NCI-H524 treated with DMSO at 0.1 percent for 48 hours (cell line): ENCODE measurements at places on chromosomes 12 and 14.

- DNase-seq: no peak
Observed at GRCh38 chr12:57095440-57095839, 6.5 kb downstream of the NAB2 start.

- DNase-seq: no peak
Observed at GRCh38 chr12:52993558-52993869, 12.7 kb upstream of the EIF4B start.

GRCh38 chr12:50787618-50788017, 23.7 kb downstream of the ATF1 start:
- DNase-seq: no peak

GRCh38 chr12:107091381-107091780, 2.0 kb downstream of the CRY1 start:
- DNase-seq: no peak

- no peak for DNase-seq
Observed at GRCh38 chr12:100688451-100688864, 106.1 kb upstream of the ANO4 start.

- peak; percentile 83 for DNase-seq
Observed at GRCh38 chr12:108390495-108391203, 51.5 kb upstream of the CMKLR1 start.

- no peak for DNase-seq
Observed at GRCh38 chr14:51576117-51576430, 75.6 kb upstream of the FRMD6 start.

- no peak for DNase-seq
Observed at GRCh38 chr14:38107216-38107631, 100.5 kb upstream of the SSTR1 start.

- no peak for DNase-seq
Observed at GRCh38 chr12:100842156-100842555, 47.6 kb downstream of the ANO4 start.

DNA sequence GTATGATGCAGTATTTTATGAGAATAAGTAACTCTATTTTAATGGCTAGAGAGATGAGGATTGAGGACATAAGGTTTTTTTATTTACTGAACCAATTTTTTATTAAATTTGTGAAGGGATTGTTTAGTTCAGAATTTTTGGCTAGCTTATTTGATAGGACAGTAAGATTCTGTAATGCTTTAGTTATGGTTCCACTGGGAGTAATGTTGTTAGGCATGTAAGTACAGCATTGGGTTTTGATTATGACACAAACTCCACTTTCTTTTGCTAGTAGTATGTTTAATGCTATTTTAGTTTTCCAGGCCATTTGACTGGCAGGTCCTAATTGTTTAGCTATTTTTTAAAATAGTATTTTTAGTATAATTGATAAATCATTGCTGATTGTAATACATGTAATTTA, 33.8 kb upstream of the LRRC10 start:
- no peak for DNase-seq

DNA sequence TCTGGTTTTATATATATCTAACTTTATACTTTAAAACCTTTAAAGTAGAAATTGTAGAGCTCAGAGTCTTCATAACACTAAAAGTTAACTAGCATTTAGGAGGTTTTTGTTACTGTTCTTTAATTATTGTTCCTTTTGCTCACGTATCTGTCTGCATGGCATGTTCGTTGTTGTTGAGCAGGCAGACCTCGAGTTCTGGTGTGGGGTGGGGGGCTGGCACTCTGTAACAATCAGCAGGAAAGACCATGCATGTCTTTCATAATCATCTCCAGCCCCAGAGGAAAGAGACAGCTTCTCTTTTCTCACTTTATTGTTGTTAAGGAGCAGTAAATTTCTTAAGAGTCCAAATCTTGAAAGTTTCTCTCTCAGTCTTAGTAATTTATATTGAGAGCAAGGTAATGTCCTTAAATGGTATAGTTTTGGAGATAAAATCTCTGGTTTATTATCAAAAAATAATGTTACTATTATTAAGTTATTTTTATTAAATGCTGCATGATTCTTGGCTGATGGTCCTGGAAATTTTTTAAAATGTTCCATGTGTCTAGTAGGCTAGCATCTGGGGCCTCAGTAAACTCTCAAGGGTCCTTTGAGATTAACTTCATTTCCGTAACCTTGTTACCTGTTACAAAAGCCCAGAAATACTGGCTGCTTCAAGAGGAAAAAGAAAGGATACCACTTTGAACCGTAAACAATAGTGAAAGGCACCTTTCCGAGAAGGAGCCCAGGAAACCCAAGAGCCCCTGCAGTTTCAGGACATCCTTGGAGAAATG, 30.3 kb downstream of the CKB start:
- DNase-seq: no peak

GRCh38 chr14:104530646-104531045, 48.9 kb upstream of the C14orf180 start:
- no peak for DNase-seq

DNA sequence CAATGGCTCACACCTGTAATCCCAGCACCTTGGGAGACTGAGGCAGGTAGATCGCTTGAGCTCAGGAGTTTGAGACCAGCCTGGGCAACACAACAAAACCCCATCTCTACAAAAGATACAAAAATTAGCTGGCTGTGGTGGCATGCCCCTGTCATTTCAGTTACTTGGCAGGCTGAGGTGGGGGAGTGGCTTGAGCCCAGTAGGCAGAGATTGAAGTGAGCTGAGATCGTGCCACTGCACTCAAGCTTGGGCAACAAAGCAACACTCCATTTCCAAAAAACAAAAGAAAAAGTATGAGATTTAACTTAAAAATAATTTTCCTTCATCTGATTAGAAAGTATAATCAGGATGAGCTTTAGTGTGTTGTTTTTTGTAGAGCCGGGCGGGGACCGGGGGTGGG, 47.9 kb upstream of the BCAT1 start:
- no peak for DNase-seq

- no peak for DNase-seq
Observed at GRCh38 chr12:39581592-39581991, 38.0 kb downstream of the ABCD2 start.

- DNase-seq: no peak
Observed at GRCh38 chr12:105955976-105956375, 182.8 kb downstream of the NUAK1 start.

GRCh38 chr12:3753544-3754284, 805 bp upstream of the CRACR2A start:
- no peak for DNase-seq

GRCh38 chr12:72522411-72522810, 250.2 kb downstream of the TRHDE start:
- DNase-seq: no peak

DNA sequence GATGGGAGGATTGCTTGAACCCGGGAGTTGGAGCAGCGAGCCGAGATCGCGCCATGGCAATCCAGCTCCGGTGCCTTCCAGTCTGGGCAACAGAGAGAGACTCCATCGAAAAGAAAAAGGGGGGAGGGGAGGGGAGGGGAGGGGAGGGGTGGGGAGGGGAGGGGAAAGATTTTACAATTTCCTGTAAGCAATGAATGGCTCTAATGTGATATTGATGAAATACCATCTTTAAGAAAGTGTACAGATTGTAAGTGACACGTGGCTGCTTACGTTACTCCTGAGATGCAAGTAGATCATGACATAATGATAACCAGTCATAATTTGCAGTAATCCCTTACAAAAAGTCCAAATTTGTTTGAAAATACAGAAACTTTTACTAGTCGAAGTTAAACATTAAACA, 1.4 kb downstream of the SLC25A21 start:
- no peak for DNase-seq

DNA sequence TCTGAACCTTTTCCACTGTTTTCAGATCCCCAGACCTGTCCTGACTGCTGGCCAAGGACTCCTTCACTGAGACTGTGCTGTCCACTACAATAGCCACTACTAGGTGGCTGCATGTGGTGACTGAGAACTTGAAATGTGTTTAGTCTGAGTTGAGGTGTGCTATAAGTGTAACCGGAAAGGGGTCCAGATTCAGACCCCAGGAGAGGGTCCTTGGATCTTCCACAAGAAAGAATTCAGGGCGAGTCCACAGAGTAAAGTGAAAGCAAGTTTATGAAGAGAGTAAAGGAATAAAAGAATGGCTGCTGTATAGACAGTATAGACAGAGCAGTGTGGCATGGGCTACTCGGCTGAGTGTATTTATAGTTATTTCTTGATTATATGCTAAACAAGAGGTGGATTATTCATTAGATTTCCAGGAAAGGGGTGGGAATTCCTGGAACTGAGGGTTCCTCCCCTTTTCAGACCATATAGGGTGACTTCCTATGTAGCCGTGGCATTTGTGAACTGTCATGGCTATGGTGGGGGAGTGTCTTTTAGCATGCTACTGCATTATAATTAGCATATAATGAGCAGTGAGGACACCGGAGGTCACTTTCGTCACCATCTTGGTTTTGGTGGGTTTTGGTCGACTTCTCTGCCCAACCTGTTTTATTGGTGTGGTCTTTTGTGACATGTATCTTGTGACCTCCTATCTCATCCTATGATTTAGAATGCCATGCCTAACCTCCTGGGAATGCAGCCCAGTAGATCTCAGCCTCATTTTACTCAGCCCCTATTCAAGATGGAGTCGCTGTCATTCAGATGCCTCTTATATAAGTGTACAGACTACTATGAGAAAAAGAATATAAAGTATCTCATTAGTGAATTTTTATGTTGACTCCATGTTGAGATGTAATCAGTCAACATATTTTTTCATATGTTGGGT, 70.0 kb upstream of the SRSF5 start:
- DNase-seq: no peak

GRCh38 chr14:101781240-101782061, 19.9 kb downstream of the PPP2R5C start:
- DNase-seq: no peak

GRCh38 chr14:63523735-63524426, 19.3 kb downstream of the PPP2R5E start:
- DNase-seq: no peak

GRCh38 chr12:101298426-101298825, 18.5 kb downstream of the UTP20 start:
- no peak for DNase-seq

- no peak for DNase-seq
Observed at GRCh38 chr12:105485921-105486320, 155.4 kb downstream of the C12orf75 start.

DNA sequence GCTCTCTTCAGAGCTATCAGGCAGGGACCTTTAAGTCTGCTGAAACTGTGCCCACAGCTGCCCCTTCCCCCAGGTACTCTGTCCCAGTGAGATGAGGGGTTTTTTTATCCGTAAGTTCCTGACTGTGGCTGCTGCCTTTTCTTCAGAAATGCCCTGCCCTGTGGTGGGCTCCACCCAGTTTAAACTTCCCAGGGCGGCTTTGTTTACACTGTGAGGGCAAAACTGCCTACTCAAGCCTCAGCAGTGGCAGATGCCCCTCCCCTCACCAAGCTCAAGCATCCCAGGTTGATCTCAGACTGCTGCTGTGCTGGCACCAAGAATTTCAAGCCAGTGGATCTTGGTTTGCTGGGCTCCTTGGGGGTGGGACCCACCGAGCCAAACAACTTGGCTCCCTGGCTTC, 46.9 kb upstream of the SLC16A7 start:
- no peak for DNase-seq
